ENCODE measurements at places on chromosomes 7 and 10.

- no peak for DNase-seq
These were observed 324.1 kb upstream of the BMPER start for GRCh38 chr7:33581236-33581635.

DNA sequence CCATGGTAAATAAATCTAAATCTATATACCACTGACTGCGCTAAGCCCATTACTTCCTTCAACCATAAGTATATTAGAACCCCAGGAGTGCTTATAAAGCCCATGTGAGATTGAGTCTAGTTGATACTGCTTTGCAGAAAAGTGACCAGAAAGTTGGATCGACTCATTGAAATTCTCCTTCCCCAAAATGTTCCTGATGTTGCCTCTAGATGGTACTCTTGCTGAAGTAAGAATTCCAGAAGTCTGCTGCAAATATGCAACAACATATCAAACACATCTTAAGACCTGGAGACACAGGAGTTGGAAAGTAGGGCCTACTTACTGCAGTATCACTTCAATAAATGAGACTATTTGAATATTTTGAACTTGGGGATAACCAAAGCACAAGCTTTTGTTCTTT lies 550.8 kb downstream of the IPMK start:
- no peak for DNase-seq

DNA sequence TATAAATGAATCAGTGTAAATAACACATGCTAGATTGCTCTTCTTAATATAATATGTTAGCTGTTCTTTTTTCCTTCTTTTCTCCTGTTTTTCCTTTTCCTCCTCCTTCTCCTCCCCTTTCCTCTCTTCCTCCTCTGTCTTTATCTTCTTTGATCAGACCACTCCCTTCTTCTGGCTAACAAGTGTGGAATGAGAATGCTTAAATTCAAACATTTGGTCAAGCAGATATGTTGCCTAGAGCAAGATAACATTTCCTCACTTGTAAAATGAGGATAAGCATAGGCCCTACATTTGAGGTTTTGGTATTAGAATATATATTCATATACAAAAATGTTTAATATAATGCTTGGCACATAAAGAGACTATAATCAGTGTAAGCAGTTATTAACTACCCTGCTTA lies 299.1 kb downstream of the PCDH15 start:
- DNase-seq = no peak

DNA sequence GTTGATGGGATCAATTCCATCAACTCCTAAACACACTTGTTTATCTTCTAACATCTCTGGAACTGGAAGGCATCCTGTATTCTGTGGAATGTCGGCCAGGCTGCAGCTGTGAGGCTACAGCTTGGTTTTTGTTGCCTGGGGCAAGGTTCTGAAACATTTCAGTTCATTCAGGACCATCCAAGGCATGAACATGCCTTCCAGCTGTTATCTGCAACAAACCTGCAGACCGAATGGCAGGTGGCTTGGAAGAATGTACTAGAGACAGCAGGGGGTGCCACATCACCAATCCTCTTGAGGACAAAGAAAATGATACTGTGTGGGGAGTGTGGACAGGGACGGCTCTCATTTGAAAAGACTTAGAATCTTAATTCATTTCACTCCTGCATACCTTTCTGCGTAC lies 12.4 kb downstream of the PAPOLB start:
- DNase-seq = no peak

DNA sequence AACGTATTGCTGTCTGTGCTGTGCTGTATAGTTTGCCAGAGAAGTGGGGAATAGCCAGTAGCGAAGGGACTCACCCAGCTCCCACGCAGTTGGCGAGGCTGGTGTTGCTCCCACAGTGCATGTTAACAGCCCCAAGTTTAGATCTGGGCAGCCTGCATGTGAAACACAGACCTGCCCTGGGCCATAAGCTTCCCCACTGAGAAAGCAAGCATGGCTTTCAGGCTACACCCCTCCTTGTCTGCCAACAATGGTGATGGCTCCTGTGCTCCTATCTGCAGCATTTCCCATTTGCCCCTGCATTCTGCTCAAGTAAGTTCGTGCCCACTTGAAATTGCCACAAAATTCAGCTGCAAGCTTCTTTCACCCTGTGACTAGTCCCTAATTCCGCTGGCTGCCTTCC lies 57.5 kb downstream of the IPMK start:
- no peak for DNase-seq

DNA sequence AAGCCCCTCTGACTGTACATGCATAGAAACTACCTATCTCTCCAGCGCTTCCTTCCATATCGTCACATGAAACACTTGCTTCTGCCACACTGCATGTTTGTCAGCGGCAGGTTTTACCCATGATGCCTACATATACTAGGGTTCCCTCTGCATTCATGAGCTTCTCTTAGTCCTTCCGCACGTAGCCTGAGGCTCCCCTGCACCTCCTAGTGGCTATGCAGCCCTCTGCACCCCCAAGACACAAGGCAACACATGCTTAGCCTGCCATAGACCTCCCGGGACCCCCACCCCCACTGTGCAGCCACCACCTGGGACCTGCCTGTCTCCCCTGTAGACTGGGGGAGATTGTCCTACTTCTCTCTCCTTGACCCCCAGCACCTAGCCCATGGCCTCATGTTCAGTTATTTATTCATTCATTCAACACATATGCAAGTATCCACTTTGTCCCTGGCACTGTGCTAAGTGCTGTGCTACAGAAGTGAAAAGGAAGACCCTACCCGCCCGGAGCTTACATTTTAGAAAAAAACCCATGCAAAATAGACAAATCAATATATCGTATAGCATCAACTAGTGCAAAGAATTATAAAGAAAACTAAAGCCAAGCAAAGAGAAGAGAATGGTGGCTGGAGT lies 23.5 kb downstream of the TMEM273 start:
- no peak for DNase-seq

Measured in stimulated activated CD4-positive, alpha-beta T cell treated with anti-CD3 and anti-CD28 coated beads, Interleukin-1b, Interleukin-23, amount 100 ng/mL, for 4 hours (primary cell).